ENCODE measurements at places on chromosomes 1 and 21. TPM values are rescaled to one million over a fixed set of nuclear protein-coding genes. Genes with fewer than 3 reads are reported as not detected.

The RNU1-3 gene
- 2,291 TPM for total RNA-seq

The KCNQ4 gene
- total RNA-seq: 0.43 TPM

The BCAN gene
- total RNA-seq: not detected

The TRPM2 gene
- total RNA-seq: 1.5 TPM

The NBPF6 gene
- not detected for total RNA-seq

The PGLYRP4 gene
- total RNA-seq: 0.09 TPM

The SPRR2E gene
- not detected for total RNA-seq

- H3K27me3 ChIP-seq: no peaks in the 10 kb centered on the region
- no peaks in the 10 kb centered on the region for H3K36me3 ChIP-seq
- H3K27ac ChIP-seq: no peak overlapping the region
- DNase-seq: no peak
Measured at GRCh38 chr1:7343882-7344281, 427.2 kb upstream of the VAMP3 start.

DNA sequence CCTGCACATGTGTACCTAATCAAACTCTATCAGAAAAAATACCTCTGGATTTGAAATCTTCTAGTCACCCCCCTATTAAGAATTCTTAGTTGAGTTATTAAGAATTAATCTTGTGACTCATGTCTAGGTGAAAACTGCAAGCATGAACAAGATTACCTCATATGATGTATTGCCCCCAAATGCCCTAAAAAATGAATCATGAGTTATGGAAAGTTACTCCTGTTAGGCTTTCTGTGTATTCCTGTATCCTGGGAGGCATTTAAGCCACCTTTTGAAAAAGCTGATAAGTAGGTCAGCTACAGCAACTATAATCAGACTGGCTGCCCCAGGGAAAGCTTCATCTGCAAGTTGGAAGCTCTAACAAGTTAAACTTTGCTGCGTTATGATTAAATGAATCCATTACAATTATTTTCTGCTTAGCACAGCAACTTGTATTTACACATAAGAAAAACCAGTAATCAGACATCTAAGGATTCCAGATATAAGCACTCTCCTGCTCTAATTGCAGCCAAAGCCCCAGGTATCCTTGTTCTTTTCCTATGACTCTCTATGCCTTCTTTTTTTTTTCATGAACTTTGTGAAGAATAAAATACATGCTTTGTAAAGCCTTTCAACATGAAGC is 147.7 kb downstream of the NTPCR start:
- H3K27me3 ChIP-seq: no peaks in the 10 kb centered on the region
- peaks cover 15% of the 10 kb centered on the region for H3K36me3 ChIP-seq
- H3K27ac ChIP-seq: peak overlapping the region; percentile 53
- no peak for DNase-seq

DNA sequence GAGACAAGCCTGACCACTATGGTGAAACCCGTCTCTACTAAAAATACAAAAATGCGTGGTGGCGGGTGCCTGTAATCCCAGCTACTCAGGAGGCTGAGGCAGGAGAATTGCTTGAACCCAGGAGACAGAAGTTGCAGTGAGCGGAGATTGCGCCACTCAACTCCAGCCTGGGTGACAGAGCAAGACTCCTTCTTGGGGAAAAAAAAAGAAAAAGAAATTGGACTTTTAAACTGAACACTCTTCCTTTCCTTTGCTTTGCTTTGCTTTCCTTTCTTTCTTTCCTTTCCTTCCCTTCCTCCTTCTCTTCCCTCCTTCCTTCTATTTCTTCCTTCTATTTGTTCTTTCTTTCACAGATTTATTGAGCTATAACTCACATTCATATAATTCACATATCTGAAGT is 43.3 kb upstream of the PUM1 start:
- no peaks in the 10 kb centered on the region for H3K36me3 ChIP-seq
- H3K4me1 ChIP-seq: no peaks in the 10 kb centered on the region
- no peak for DNase-seq

DNA sequence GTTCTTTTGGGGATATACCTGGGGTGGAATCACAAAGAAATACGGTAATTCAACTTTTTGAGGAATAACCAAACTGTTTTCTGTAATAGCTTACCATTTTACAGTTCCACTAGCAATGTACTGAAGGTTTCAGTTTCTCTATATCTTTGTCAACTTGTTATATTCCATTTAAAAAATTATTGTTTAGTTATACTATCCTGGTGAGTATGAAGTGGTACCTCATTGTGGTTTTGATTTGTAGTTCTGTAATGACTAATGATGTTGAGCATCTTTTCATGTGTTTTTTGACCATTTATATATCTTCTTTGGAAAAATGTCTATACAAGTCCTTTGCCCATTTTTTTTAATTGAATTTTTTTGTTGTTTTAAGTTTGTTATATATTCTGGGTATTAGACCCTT is 39.4 kb downstream of the MAST2 start:
- no peak overlapping the region for H3K4me3 ChIP-seq
- H3K4me1 ChIP-seq: peaks cover 12% of the 10 kb centered on the region
- H3K27me3 ChIP-seq: no peaks in the 10 kb centered on the region
- no peak overlapping the region for H3K27ac ChIP-seq
- DNase-seq: no peak

GRCh38 chr1:90133133-90133532 is 138.2 kb downstream of the ZNF326 start:
- H3K4me1 ChIP-seq: no peaks in the 10 kb centered on the region
- no peak overlapping the region for H3K4me3 ChIP-seq
- H3K36me3 ChIP-seq: no peaks in the 10 kb centered on the region

DNA sequence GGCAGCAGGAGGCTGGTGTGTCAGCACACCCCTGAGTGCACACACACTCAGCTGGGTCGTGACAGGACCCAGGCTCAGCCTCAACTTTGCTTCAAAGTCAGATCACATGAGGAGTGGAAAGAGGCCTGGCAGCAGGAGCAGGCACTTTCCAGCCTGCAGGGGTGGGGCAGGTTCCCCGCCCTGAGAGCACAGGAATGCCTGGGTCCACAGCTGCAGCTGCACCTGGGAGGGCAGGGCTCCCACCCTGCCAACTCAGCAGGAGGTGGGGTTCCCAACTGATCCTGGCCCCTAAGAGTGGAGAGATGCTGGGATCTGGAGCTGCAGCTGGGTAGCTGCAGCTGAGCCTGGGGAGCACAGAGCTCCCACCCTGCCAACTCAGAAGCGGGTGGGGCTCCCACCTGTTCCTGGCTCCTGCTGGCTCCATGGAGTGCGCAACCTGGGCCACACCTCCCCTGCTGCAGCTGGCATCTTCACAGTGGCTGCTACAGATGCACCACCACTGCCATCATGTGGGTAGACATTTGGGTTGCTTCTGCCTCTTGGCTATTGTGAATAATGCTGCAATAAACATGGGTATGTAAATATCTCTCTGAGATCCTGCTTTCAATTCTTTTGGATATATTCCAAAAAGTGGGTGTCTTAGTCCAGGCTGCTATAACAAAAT is 415.4 kb downstream of the TTLL7 start:
- H3K36me3 ChIP-seq: peaks cover 2% of the 10 kb centered on the region
- H3K4me1 ChIP-seq: peaks cover 4% of the 10 kb centered on the region
- no peak overlapping the region for H3K4me3 ChIP-seq

GRCh38 chr1:229669333-229669732 is 43.3 kb downstream of the URB2 start:
- no peak for DNase-seq
- H3K36me3 ChIP-seq: peaks cover 23% of the 10 kb centered on the region
- H3K4me1 ChIP-seq: peaks cover 18% of the 10 kb centered on the region
- H3K4me3 ChIP-seq: no peak overlapping the region
- no peaks in the 10 kb centered on the region for H3K27me3 ChIP-seq
- H3K27ac ChIP-seq: no peak overlapping the region

DNA sequence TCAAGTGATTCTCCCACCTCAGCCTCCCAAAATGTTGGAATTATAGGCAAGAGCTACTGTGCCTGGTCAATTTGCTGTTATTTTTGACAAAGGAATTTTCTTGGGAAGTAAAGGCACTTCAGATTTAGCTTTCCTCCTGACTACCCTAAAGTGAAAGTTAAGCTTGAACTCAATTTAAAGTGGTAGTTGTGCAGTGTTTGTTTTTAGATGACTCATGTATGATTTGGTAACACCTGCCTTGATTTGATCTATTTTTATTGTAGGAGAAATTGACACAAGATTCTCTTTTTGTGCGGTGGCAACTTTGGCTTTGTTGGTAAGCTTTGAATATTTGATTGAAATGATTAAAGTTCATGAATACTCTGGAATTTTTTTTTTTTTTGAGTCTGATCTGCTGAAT is 5.0 kb downstream of the RABGGTB start:
- H3K4me3 ChIP-seq: peak overlapping the region; percentile 100
- H3K4me1 ChIP-seq: peaks cover 40% of the 10 kb centered on the region
- peak overlapping the region; percentile 86 for H3K27ac ChIP-seq
- H3K27me3 ChIP-seq: no peaks in the 10 kb centered on the region
- peaks cover 91% of the 10 kb centered on the region for H3K36me3 ChIP-seq

DNA sequence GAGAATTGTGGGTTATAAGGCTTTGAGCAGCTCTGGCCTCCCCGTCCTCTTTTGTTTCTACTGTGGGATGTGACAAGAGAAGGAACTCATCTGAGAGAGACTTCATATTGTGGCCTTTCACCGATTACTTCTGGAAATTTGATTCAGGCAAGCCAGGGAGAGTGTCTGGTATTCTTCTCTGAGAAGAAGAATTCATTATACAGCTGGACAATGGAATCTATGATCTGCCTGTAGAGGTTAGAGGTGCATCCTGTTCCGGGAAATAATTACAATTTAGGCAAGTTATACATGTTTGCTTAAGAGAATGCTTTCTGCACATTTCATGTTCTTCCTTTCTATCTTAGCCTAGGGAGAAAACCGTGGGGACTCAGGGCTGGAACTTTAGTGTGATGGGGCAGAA is 12.8 kb upstream of the RNU1-2 start:
- H3K4me1 ChIP-seq: no peaks in the 10 kb centered on the region
- peaks cover 12% of the 10 kb centered on the region for H3K27me3 ChIP-seq
- H3K27ac ChIP-seq: no peak overlapping the region
- no peaks in the 10 kb centered on the region for H3K36me3 ChIP-seq
- DNase-seq: no peak
- no peak overlapping the region for H3K4me3 ChIP-seq

- H3K4me1 ChIP-seq: no peaks in the 10 kb centered on the region
- H3K4me3 ChIP-seq: no peak overlapping the region
- no peaks in the 10 kb centered on the region for H3K27me3 ChIP-seq
- no peaks in the 10 kb centered on the region for H3K36me3 ChIP-seq
- DNase-seq: no peak
Measured at GRCh38 chr1:43760745-43761317, 53.5 kb downstream of the ST3GAL3 start.

DNA sequence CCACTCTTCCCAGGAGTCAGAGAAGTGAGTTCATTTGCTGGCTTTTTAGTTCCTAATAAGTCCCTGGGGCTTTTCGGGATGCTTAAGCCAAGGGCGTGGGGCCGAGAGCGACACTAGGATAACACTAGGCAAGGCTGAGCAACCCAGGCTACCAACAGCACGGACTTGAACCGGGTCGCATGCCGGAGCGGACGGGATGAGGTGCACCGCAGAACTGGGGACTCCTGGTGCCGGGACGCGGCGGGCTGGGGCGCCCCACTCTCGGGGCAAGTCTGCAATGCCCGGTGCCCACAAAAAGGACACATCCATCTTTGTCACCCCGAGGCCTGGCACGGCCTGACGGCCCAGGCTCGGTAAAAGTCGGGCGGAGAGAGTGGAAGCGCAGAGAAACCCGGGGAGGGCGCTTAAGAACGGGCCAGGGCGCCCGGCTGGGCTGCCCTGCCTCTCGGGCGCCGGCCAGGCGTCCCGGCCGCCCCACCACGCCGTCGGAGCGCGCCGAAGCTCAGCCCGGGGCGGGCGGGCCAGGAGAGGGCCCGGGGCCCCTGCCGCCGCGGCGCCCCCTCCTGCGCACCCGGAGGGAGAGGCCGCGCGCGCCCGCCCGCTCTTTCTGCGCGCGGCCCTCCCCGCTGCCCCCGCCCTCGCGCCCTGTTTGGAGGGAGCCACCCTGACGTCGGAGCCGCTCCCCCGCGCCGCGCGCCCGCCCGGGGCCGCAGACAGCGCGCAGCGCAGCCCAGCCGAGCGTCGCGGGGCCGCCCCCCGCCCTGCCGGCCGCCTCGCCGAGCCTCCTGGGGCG is at the start of gene NBL1:
Gene NBL1, plus strand, starts transcription at position 710 of the 793 bp plus-strand sequence. CDS start 10,720 bp downstream, outside the sequence.
- peak within 1 kb of the TSS; percentile 88 for H3K4me3 ChIP-seq
- peaks cover 18% of the 10 kb centered on the region for H3K27me3 ChIP-seq
- peaks cover 21% of the 10 kb centered on the region for H3K4me1 ChIP-seq
- peak; percentile 84 for DNase-seq
- H3K27ac ChIP-seq: peak within 1 kb of the TSS; percentile 64

DNA sequence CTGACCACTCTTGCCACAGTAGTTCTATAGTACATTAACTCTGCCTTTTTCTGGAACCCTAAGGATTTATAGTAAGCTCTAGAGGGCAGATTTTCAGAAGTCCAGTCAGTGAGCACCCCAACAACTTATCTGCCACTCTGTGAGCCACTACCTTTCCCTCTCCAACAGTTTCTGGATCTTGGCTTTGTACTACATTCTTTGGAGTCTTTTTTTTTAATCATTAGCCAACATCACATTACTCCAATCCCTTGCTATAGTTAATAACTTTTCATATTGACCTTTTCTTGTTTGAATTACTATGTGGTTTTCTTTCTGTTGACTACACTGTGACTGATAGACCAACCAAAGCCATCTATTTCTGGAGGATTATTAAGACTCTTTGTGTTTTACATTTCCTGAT is 1596.7 kb upstream of the PRMT6 start:
- DNase-seq: no peak
- no peaks in the 10 kb centered on the region for H3K4me1 ChIP-seq
- no peak overlapping the region for H3K27ac ChIP-seq
- H3K36me3 ChIP-seq: no peaks in the 10 kb centered on the region
- H3K4me3 ChIP-seq: no peak overlapping the region
- H3K27me3 ChIP-seq: no peaks in the 10 kb centered on the region

DNA sequence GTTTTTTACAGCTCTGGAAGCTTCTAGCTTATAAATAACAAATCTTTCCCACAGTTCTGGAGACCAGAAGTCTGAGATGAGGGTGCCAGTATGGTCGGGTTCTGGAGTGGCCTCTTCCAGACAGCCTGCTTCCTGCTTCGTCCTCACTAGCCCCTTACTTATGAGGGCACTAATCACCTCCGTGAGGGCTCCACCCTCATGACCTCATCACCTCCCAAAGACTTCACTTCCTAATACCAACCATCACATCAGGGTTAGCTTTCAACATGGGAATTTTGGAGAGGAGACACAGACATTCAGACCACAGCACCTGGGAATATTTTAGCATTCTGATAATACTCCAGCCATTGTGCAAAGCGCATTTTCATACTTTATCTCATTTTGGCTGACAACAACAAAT is 223.7 kb upstream of the IRF2BP2 start:
- H3K27ac ChIP-seq: no peak overlapping the region
- H3K27me3 ChIP-seq: no peaks in the 10 kb centered on the region
- no peak overlapping the region for H3K4me3 ChIP-seq
- peaks cover 10% of the 10 kb centered on the region for H3K4me1 ChIP-seq
- no peaks in the 10 kb centered on the region for H3K36me3 ChIP-seq

DNA sequence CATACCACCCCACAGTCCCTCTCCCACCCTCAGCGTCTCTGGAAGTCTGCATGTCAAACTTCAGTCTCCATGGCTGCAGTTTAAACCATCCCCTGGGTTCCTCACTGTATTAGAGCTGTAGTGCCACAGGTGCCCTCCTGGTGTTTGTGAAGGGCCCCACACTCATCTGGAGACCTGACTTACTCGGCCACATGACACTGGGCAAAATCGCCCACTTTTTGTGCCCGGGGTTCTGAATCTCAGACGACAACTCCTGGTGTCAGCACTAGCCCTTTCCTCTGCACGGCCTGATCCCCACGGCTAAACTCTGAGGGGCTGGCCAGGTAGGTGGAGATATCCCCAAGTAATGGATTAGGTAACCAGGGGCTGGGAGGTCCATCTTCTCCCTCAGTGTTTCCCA is 6.5 kb downstream of the INKA2 start:
- H3K4me3 ChIP-seq: no peak overlapping the region
- H3K27ac ChIP-seq: no peak overlapping the region
- H3K27me3 ChIP-seq: peaks cover 8% of the 10 kb centered on the region
- no peaks in the 10 kb centered on the region for H3K36me3 ChIP-seq

Data from activated CD4-positive, alpha-beta T cell treated with anti-CD3 and anti-CD28 coated beads for 36 hours (primary cell).